ENCODE measurements at places on chromosomes 7 and 10.
A peak's percentile ranks its signal among the peaks of the same experiment; 100 is the strongest.

- no peak for DNase-seq
Observed at GRCh38 chr10:84155521-84155920, 16.2 kb downstream of the GHITM start.

DNA sequence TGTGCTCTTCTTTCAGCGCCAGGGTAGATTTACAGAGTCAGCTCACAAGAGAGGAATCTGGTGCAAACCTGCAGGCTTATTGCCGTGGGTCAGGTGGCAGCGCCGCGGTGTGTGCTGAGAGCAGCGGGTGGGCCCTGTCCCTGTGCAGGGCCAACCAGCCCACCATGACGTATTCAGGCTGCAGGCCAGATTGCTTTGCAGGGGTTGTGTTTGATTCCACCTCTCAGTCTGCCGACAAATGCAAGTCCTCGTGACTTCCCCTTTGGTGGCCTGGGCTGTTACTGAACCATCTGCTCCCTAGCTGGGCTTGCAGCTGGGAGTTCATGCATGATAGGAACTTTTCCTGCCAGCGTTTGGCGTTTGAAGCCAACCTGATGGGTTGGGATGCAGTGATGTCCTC lies 66.7 kb upstream of the LEP start:
- DNase-seq, result no peak

DNA sequence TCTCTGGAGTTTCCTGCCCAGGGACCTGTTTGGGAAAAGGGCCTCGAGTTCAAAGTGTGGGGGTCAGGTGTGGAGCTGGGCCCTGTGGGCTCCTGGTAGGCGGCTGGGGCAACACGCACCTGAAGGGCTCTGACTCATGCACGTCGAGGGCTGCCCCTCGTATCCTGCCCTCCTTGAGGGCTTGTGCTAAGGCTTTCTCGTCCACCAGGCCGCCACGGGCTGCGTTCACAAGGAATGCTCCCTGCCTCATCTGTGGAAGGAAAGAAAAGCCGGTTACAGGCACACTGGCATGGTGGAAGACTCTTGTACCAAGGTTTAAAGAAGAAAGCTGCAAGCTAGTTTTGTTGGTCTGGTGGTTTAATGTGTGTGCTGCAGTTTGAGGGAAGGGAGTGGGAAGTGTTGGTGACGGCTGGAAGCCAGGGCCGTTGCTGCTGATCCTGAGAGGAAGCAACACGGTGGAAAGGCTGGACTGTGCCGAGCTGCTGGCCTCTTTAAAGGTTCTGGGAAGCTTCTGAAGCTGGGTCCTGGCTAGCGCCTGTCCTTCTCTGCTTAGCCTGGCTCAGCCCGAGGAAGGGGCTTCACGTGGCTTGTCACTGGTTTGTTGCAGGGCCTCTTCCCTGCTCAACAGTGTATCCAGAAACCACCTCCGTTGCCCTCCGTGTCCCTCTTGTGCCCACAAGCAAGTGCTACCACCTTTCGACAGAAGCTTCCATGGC lies 52.0 kb downstream of the ZRANB1 start:
- no peak for DNase-seq

DNA sequence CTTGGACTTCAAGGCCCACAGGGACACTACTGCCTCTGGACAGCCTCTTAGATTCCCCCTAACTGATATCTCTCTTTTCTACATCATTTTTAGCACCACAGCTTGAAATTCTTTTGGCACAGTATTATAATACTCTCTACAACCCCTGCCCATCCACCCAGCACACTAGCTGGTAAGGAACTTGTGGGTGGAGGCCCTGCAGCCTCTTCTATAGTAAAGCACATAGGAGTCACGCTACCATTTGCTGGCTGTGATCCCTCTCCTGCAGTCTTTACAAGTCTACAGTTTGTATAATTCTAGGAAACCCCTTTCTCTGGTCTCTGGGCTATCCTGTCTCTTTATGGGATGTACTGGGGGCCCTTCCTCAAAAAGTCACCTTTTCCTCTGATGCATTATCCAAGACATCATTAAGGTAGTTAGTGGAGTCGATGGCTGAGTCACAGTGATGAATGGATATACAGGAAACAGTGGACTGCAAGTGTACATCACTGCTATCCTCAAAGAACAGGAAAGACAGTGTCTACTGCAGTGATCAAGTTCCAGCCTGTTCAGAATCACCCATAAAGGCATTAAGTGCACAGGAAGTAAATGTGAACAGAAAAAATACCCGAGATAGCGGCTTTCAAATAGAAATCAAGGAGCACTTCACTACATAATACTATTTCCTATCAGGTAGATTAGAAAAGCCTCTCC lies 54.4 kb downstream of the STK17A start:
- no peak for DNase-seq

DNA sequence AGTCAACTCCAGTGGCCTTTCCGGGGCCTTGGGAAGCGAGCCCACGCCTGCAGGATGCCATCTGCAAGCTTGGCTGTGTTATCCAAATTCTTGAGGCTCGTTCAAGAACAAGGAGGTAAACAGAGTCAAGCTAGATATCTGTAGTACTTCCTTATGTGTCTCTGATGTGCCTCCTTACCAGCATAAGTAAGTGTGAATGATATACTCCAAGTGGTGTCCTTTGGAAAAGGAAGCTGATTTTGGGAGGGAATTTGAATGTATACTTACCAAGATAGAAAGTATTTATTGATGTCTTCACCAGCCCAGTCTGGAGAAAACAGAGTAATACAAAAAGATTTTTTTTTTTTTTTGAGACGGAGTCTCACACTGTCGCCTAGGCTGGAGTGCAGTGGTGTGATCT lies 372.3 kb upstream of the GALNT17 start:
- no peak for DNase-seq

DNA sequence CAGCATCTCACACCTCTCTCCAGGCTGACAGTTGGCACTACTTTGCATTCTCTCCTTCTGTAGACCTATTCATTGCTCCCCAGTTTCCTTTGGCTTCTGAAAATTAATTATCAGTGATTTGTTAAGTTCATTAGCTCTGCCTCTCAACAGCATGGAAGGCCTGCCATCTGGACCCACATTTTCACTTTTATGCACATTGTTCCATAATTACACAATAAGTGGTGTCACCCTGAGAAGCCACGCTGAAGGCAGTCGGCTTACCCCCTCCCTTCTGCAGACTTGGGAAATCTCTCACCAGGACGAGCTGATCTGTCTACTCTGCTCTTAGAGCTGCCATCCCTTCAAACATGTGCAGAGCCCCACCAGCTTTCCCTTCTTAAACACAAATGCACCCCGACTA lies 64.7 kb downstream of the SLIT1 start:
- no peak for DNase-seq

DNA sequence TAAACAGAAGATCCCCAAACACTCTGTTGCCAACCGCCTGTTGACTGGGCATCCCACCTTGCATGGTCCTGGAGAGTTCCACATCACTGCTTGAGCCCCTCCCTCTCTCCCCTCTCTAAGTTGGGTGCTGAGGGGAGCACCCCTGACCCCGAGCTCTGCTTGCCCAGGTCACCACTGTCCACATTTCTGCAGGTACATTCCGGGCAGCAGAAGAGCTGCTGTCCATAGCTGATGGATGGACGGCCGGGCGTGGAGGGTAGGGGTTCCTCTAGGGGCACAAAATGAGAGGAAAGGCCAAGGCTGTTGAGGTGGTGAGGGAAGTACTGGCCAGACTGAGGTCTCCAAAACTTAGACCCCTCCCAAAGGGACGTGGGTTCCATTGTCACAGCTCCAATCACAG lies 227.4 kb upstream of the PPP2R2D start:
- DNase-seq, result no peak

DNA sequence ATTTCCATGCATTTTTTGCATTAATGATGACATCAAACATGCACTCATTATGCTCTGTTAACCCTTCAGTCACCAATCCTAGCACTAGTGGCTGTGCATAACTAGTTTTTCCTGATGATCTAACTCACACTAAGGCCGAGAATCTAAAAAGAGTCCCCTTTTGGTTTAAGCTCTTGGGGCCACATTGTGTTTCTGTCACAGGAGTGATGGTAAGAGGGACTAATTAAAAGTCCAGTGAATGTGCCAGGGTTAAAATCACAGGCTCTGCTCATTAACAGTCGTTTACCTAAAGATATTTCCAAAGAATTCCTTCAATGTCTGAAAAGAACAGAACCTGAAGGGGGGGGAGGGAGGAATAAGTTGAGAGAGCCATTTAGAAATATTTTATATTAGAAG lies 359.0 kb upstream of the ANKRD30A start:
- DNase-seq, result no peak

DNA sequence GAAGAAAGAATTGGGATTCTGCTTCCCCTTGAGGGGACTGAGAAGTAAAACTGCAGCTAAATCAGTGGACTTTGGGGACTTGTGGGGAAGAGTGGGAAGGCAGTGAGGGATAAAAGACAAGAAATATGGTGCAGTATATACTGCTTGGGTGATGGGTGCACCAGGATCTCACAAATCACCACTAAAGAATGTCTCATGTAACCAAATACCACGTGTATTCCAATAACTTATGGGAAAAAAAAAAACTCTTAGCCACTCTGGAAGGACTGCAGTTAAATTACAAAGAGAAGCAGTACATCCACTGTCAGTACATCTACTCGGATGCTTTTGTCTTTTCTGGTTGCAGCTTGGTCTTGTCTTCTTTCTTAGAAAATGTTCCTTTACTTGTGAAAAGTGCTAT lies 27.4 kb upstream of the GOT1 start:
- no peak for DNase-seq

DNA sequence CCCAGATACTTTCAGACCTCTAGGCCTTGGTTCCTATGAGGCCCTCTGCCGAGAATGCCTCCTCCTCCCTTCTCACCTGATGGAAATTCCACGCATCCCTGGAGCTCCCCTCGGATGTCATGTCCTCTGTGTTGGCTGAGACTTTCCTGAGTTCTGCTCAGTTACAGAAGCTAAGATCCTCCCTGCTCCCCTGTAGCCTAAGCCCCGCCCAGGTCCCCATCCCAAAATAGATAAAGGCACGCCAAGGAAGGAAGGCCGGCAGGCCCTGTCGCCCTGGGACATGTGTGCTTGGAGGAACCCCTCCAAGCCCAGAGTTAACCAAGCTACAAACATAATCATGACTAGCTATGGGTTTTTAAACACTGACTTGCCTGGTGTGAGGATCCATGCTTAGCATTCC lies 123.5 kb downstream of the SORBS1 start:
- no peak for DNase-seq

GRCh38 chr7:143247372-143247771 lies 15.9 kb upstream of the GSTK1 start:
- DNase-seq, result no peak

DNA sequence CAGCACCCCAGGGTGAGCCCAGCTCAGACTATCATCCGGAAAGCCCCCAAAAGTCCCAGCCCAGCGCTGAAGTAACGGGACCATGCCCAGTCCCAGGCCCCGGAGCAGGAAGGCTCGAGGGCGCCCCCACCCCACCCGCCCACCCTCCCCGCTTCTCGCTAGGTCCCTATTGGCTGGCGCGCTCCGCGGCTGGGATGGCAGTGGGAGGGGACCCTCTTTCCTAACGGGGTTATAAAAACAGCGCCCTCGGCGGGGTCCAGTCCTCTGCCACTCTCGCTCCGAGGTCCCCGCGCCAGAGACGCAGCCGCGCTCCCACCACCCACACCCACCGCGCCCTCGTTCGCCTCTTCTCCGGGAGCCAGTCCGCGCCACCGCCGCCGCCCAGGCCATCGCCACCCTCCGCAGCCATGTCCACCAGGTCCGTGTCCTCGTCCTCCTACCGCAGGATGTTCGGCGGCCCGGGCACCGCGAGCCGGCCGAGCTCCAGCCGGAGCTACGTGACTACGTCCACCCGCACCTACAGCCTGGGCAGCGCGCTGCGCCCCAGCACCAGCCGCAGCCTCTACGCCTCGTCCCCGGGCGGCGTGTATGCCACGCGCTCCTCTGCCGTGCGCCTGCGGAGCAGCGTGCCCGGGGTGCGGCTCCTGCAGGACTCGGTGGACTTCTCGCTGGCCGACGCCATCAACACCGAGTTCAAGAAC lies 1.1 kb downstream of the VIM start:
- peak; percentile 63 for DNase-seq

- DNase-seq, result no peak
Observed at GRCh38 chr10:14150526-14150925, 180.2 kb downstream of the FRMD4A start.

- no peak for DNase-seq
Observed at GRCh38 chr10:24854256-24854655, 98.2 kb downstream of the PRTFDC1 start.

GRCh38 chr7:105803429-105803736 lies 73.0 kb downstream of the ATXN7L1 start:
- no peak for DNase-seq

- DNase-seq, result no peak
Observed at GRCh38 chr10:122044045-122044661, 55.2 kb downstream of the TACC2 start.

- DNase-seq, result peak; percentile 47
Observed at GRCh38 chr7:117715784-117716445, 157.3 kb downstream of the CTTNBP2 start.

- DNase-seq, result no peak
Observed at GRCh38 chr7:55245271-55245723, 119.8 kb upstream of the LANCL2 start.

DNA sequence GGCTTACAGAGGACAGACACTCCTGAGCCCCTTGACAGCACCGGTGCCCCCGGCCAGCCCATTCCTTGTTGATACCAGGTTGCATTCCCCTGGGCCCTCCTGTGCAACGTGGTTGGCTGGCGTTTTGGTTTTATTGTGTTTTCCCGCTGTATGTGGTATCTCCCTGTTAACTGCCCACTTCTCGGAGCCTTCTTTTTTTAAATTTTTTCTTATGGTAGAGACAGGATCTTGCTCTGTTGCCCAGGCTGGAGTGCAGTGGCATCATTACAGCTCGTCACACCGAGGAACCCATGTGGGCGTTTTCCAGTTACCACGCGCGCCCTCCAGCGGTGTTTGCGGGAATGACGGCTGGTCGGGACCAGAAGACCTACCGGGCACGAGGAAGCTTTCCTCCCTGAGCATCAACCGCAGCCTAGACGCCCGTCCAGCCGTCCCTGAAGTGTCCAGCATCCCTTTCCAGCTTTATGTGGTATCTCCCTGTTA lies 16.9 kb upstream of the ZFAND2A start:
- DNase-seq, result peak; percentile 80

DNA sequence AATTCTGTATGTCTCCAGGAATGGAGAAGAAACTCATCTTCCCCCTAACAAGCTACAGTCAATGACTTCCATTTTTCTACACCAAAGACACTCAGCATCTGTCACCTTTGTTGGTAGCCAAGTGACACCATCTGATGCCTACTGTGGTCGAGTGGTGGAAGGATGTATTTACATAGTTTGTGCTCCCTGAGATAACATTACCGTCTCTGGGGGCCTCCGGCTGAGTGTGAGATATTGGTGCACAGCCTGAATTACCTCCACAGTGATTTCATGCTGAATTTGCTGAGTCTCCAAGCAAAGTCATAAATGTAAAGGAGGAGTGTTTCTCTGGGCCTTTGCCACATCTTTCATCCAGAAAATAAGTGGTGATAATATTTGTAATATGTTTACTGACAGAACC lies 114.0 kb downstream of the GRID1 start:
- DNase-seq, result no peak

GRCh38 chr10:116765648-116766081 lies 23.3 kb upstream of the HSPA12A start:
- DNase-seq, result peak; percentile 20

DNA sequence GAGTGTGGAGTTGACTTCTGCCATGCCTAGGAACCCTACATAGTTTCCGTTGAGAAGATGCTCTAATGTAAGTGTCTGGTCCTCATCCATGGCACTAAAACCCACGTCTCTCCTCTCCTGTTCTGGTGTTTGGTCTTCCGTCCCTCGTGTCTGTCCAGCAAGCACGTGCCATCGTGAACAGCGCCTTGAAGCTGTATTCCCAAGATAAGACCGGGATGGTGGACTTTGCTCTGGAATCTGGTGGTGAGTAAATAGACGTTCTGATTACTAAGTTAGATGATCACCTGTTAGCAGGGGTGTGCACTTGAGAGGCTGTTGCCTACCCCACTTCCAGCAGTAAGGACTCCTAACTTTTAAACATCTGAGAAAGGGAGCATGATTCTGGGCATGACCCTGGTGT lies 15.1 kb upstream of the GET4 start:
- no peak for DNase-seq
